ENCODE measurements at places on chromosomes 6 and 20.

- no peak for DNase-seq
Measured at GRCh38 chr20:63915471-63915870, 20.5 kb downstream of the DNAJC5 start.

- DNase-seq, result no peak
Measured at GRCh38 chr6:39088331-39088730, 26.7 kb downstream of the SAYSD1 start.

DNA sequence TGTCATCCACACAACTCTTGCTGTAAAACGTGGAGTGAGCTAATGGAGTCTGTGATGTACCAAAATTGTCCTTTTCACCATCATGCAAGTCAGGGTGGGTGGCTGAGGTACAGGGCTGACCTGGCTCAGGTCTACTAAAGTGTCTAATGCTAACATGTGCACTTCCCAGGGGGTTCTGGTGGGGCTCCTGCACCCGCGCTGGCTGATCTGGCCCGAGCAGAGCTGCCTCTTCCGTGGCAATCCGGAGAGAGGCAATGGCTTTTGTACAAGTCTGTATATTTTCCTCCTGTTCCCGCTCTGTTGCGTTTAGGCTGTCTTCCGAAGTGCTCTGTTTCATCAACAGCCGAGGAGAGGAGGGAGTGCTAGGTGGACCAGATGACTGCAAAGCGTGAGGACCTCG is 191.8 kb downstream of the HIVEP2 start:
- no peak for DNase-seq

- no peak for DNase-seq
Measured at GRCh38 chr6:159646733-159647132, 46.3 kb downstream of the SOD2 start.

DNA sequence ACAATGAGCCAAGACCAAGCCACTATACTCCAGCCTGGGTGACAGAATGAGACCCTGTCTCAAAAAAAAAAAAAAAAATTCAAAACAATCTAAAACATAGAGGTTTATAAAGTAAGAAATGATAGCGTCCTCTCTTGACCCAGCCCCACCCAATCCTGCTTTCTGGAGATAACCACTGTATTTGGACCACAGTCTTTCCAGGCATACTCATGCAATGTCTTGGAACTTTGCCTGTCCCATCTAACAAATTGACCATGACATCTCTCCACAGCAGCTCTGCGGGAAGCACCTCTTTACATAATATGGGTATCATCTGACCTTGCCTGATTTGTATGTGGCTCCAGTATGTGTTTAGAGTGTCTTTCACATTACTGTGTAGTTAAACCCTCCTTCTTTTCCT is 9.1 kb upstream of the SHLD1 start:
- DNase-seq, result no peak

DNA sequence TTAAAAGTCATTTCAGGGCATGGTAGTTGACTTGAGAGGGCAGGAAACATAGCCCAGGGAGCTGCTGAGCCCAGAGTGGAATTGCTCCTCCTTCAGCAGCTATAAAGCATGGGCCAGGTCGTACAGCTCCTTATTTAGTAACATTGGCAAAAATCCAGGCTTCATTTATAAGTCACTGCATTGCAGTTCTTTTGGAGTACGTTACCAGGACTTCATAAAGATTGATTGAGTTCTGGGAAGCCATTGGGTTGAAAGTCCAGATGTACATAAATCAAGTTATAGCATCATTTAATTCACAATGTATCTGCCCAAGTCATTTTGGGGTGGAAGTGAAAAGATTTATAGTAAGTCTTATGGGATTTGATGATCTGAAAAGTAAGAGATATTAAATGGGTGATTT is 53.0 kb upstream of the ANKEF1 start:
- no peak for DNase-seq

GRCh38 chr6:33798343-33798848 is 5.4 kb downstream of the MLN start:
- no peak for DNase-seq

- no peak for DNase-seq
Measured at GRCh38 chr6:138486249-138487101, 12.8 kb downstream of the NHSL1 start.

- DNase-seq, result no peak
Measured at GRCh38 chr6:39952167-39952566, 17.9 kb upstream of the MOCS1 start.

DNA sequence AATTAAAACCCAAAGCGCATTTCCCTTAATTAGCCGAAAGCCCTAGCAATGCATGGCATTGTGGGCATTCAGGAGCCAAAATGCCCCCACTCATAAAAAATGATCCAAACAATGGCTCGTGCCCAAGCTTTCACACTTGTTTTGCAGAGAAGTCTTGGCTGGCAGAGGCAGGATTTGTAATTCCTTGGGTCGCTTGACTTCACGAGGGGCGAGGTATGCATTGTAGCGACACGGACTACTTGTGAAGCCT is 613 bp upstream of the SASH1 start:
- no peak for DNase-seq

- no peak for DNase-seq
Measured at GRCh38 chr6:16781348-16782169, 20.3 kb upstream of the ATXN1 start.

GRCh38 chr6:111987295-111987694 is 66.6 kb upstream of the CCN6 start:
- no peak for DNase-seq

DNA sequence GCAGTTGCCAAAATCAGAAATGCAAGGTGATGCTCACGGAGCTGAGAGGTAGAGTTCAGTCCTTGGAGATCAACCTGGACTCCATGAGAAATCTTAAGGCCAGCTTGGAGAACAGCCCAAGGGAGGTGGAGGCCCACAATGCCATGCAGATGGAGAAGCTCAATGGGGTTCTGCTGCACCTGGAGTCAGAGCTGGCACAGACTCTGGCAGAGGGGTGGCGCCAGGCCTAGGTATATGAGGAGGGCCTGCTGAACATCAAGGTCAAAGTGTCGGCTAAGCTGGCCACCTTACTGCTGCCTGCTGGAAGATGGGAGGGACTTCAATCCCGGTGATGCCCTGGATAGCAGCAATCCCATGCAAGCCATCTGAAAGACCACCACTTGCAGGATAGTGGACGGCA is 23.9 kb upstream of the FUT9 start:
- DNase-seq, result no peak

All from cortex of kidney (tissue), 1 donor.